ENCODE measurements at places on chromosomes 2 and 18.

DNA sequence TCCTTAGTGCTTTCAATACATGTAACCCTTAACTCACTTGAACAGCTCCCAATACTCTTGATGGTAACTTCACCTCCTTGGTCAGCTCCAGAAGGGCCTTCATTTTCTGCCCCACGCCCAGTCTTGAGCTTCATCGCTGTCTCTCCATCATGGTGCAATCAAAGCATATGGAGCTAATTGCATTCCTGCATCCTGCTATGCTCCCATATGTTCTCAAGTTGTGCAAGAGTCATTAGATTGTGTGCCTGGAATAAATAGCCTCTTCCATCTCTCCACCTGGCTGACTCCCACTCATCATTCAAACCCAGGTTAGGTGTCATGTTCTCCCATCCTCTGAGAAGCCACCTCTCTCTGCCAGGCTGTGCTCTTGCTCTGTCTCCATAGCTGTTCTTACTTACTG lies 364.5 kb upstream of the RGPD4 start:
- DNase-seq = no peak

DNA sequence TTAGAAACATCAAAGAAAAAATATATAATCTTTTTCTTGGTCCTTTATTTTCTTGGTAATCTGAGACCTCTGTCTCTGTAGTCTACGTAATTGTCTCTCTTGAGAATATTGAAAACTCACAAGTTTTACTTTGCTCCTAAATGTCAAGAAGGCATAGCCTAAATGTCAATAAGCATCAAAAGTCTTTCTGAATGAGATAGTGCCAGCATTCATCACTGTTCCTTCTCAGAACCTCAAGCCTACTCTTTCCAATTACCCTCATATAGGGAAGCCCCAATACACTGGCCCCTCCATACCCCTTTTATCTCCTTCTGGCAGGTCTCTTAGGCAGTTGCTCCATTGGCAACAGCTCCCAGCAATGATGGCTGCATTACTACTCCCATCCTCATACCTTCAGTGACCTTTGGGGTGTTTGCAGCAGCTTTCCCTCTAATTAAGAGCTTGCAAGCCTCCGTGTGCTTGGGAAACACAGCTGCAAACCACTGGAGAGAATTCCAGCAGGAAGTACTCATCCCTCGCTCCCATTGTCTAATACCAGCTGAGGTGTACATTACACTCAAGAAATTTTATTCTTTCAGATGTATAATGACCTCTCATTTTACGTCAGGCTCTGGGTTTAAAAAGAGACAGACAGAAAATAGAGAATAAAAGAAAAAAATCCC lies 95.8 kb downstream of the KYNU start:
- DNase-seq = no peak

- no peak for DNase-seq
Measured at GRCh38 chr2:72713857-72714256, 112.0 kb downstream of the EXOC6B start.

DNA sequence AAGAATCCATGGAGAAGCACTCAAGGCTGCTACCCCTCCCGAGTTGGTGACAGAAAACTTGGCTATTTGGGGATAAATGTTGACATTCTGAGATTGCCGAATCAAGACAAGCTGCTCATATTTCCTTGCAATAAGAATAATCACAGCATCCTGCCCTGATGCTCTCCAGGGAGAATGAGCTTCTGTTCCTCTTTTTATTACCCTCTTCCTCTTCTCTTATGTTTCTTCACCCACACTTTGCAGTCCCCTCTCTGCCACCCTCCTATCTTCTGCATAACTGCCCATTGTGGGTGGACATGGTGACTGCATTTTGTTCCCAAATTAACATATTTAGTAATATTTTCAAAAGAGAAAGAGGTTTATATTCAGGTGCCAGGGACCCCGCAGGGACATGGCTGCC lies 11.9 kb upstream of the MSGN1 start:
- DNase-seq = no peak

- DNase-seq = no peak
Measured at GRCh38 chr18:59814891-59815290, 84.9 kb upstream of the PMAIP1 start.

DNA sequence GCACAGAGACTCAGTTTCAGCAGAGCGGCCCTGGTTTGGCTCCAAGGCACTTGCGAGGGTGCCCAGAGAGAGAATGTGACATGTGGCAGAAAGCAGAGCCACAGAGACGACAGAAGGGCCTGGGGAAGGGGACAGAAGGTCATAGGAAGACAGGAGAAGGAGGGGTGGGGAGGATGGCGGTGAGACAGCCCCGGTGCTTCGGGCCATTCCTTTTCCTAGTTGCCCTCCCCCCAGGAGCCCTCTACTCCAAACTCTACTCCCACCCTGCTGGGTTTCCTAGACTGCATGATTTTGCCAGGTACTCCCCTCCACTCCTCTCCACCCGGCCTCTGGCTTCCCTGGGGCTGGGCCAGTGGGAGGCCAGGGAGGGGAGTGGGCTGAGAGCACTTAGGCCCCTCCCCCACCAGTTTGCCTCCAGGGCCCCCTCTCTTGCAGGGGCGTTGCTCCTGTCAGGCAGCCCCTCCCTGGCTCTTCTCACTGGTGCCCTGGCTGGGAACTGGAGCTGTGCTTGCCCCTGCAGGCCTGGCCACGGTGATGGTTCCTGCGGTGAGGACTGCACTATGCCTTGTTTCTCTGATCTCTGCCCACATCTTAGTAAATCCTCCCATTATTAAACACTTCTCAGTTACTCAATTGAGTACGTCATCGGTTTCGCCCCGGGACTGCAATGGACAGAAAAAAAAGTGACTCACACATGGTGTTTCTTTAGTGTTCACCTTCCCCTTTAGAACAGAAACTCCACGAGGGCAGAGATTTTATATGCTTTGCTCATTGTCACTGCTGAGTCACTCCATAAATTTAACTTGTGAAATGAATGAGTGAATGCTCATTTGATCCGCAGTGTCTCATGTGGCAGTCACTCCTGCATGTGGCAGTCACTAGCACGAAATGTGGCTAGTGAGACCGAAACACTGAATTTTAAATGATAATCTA lies 58.7 kb upstream of the SP3 start:
- DNase-seq = no peak

DNA sequence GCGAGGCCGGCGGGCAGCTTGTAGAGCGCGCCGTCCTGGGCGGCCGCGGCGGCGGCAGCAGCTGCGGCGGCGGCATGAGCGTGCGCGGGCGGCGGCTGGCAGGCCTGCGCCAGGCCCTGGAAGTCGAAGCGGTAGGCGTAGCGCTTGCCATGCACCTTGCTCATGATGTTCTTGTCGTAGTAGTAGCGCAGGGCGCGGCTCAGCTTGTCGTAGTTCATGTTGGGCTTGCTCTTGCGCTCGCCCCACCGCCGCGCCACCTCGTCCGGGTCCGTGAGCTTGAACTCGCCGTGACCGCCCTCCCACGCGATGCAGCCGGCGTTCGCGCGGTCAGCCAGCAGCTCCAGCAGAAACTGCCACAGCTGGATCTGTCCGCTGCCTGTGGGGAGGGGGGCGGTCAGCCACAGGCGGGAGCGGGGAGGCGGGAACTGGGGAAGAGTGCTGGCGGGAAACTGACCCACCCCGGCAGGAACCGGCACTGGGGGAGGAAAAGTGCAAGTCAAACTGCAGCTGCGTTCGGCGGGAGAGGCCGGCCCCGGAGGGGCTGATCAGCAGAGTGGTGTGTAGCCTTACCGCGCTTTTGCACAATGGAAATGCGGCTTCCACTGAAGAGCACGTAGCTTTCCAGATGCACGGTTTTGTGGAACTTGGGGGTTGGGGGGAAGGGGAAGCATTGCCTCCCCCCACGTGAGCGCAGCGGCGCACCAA lies 3.0 kb downstream of the FEV start:
- no peak for DNase-seq

GRCh38 chr2:46876741-46877384 lies 38.7 kb downstream of the MCFD2 start:
- DNase-seq = no peak

GRCh38 chr18:50956116-50956515 lies 11.7 kb upstream of the ELAC1 start:
- DNase-seq = no peak

GRCh38 chr2:25044011-25044410 lies 2.1 kb downstream of the EFR3B start:
- no peak for DNase-seq

DNA sequence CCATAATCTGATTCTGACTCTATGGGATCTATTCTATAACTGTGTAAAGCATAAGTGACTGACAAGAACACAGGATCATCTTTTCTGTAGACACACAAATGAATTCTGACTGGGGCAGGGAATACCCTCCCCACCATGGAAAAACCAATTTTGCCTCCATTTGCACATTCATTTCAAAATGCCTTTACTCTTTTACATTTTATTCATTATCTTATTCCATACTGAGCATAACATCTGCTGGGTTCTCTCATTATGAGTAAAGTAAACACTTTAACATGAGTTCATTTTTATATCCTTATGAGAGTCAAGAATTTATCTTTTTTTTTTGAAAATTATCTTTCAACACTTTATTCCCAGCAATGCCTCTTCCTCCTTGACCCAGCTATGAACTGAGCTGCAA lies 163.5 kb downstream of the RNF152 start:
- no peak for DNase-seq

DNA sequence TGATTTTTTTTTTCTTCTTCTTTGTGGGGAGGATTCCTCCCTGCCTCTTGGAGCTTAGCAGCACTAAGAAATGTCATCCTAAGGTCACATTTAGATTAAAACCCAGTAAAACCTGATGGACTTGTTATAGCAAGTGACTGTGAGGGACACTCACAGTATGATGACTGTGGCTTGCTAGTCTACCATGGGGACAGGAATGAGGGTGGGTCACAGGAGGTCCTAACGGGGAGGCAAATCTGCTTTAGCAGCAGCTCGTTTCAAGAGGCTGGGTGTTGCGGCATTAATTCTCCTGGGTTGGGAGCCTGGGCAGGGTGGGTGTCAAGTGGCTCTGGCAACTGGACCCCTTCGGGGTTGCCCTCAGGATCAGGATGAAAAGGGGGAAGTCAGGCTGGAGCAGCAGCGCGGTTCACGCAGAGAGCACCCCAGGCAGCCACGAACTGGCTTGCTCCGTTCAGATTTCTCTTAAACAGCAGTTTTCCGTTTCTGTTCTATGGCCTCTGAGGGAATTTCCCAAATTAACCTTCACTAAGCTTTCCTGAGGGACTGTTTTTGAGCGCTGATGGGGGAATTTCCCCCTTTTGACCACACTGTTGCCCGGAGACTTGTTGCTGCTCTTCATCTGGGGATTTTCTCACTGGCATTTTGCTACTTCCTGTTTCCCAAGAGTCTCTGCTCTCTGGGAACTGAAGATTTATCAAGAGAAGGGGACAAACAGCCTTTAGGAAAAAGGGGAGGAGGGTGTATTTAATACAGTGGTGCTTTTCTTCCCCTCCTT lies 59.8 kb upstream of the PELI1 start:
- DNase-seq = no peak

GRCh38 chr18:70058916-70059315 lies 111.2 kb upstream of the CD226 start:
- no peak for DNase-seq

DNA sequence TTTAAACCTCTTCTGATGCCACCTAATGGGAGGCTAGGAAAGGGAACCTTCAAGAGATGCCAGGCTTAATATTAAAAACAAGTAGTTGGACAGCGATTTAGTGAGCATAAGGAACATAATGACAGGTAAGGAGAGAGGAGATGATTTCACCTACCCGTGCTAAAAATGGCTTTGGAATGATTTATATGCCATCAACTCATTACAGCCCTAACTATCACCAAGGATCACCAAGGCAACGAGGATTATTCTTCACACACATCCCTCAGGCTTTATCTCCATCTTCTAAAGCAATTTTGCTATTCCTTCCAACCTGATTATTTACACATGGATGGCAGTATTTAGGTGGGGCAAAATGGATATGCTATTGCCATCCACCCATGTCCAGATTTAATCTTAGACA lies 237.8 kb downstream of the DCC start:
- DNase-seq = no peak

DNA sequence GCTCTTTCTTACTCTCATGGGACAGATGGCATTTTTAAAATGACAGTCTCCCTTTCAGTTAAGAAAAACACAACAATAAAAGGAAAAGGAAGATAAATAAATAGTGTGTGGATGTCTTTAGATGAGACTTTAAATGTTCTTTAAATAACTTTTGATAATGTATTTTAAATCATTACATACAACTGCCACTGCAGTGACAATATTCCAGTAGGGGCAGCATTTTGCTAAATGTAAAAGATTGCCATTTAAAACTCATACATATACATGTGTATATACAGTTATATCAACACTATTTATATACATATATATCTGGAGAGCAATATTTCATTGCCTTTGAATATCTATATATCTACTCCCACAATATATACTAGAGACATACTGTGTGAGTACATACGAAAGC lies 90.7 kb downstream of the INO80D start:
- no peak for DNase-seq

GRCh38 chr2:240319855-240320203 lies 115.6 kb upstream of the GPC1 start:
- no peak for DNase-seq

DNA sequence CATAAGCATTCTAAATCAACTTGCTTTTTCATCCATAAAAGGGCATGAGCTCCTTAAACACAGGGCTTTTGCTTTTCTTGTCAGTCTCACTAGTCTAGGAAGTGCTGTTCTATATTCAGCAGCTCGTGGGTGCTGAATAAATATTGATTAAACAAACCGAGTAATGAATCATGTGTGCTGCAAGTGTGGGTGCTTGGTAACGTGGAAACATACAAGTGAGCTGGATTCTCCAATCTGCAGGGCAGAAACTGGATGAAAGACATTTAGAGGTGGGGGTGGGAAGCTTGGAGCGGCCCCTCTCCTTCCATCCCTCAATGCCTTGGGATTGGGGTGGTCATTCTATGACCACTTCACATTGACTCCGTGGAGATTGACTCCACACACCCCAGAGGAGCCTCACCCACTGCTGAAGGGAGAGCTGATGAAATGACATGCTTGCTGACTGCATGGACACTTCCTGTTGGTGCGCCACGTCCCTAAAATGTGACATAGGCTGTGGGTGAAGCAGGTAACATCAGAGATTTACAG lies 114.6 kb downstream of the DOCK10 start:
- no peak for DNase-seq

DNA sequence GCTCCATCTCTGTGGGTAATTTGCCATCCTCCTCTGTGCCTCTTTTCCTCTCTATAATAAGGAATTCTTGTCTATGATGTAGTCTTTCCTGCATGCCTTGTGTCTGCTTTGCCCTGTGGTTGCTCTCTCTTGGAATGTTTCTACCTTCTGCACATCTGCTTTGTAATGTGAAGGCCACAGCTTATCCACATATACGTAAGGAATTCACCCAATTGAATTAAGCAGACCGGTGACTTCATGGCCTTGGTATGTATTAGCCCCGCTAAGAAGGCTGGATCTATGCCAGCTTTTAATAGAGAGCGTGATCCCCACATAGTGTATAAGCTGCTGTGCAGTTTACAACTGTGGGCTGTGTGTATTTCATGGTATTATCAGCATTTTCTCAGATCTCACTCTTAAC lies 274.7 kb downstream of the RNF144A start:
- no peak for DNase-seq

DNA sequence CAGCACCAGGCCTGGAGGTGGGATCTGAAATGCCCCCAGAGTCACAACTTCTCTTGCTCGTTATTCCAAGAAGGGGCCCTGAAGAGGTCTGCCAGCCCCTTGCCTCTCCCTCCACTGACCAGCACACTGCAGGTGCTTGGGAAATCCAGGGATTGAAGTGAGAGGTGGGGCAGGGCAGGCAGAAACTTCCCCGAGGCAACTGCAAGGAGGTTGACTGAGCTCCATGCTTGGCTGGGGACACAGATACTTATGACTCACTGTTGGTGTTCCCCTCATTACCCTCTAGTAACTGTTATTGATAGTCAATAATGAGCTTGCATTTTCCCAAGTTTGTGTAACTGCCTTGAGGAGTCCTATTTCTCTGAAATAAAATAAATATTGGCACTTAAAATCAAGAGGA lies 47.5 kb downstream of the MARCO start:
- DNase-seq = no peak
